Hematopoietic multipotent progenitor cell treated with erythropoietin and hydrocortisone succinate and interleukin-3 and kit ligand, for 6 days (in vitro differentiated cells): ENCODE measurements at places on chromosomes 11 and 22.

DNA sequence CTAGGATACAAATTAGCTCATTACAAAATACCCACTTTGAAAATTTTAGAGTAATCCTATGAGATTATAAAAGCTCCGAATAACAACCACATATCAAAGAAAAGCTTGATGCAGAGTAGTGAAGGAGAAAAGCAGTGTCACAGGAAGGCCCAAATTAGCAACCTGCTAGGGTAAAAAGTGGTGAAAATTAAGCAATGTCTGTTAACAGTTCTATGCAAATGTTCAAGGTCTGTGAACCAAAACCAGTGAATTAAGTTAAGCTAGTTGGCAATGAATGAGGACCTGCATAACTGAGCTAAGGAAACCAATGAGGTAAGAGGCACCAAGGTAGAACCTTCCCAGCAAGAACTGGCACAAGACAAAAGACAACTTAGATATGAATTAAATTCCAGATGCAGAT lies 29.6 kb downstream of the PRDM10 start:
- peak; percentile 36 for DNase-seq

DNA sequence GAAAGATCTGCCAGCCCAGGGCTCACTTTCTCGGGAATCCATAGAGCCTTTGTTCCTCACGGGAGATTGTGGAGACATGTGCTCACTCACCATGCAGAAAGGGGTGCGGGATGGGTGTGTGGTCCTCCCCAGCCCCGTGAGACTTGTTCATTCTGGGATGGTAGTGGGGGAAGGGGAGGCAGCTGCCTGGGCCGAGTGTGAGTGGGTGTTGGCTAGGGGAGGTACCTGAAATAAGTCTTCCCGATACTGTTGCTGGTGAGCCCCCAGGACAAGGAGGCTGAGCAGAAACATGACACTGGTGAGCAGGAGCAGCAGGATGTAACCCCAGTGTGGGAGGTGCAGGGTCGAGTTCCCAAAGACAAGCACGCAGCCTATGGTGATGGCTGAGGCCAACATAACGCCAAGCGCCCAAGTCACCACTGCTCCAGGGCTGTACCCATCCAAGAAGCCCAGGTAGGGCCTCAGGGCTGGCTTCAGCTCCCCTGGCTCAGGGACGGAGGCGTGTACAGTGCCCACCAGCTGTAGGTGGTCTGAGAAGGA lies 2.8 kb downstream of the SLC7A4 start:
- no peak for DNase-seq

- no peak for DNase-seq
These were observed 148.7 kb upstream of the MTMR2 start for GRCh38 chr11:96072592-96072991.

GRCh38 chr11:92249156-92249753 lies 24.6 kb downstream of the FAT3 start:
- no peak for DNase-seq

GRCh38 chr11:14318581-14318981 lies 40.4 kb downstream of the RRAS2 start:
- DNase-seq, result no peak

- no peak for DNase-seq
These were observed 16.1 kb upstream of the BRSK2 start for GRCh38 chr11:1373536-1374214.

DNA sequence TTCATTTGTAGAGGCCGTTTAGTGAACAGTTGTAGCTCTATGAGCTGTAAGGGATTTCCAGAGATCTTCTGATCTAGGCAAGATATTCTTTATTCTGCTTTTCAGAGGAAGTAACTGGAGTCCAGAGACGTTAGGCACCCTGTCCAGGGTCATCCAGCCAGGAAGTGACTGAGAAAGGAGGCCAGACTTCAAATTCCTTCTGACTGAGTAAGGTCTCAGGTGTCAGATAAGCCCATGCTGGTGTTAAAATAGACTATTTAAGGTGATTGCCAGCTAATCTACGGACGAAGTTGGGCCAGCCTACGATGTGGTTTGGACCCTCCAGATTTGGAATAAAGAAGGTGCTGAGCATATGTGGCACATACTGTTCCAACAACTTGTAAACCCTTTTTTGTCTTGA lies 54.6 kb downstream of the GRIK4 start:
- no peak for DNase-seq

- peak; percentile 11 for DNase-seq
These were observed 21.2 kb downstream of the PTPRJ start for GRCh38 chr11:48001438-48002021.
